ENCODE measurements at places on chromosomes 3 and 15.

- DNase-seq = no peak
Observed at GRCh38 chr15:81819924-81820635, 225.7 kb downstream of the MEX3B start.

DNA sequence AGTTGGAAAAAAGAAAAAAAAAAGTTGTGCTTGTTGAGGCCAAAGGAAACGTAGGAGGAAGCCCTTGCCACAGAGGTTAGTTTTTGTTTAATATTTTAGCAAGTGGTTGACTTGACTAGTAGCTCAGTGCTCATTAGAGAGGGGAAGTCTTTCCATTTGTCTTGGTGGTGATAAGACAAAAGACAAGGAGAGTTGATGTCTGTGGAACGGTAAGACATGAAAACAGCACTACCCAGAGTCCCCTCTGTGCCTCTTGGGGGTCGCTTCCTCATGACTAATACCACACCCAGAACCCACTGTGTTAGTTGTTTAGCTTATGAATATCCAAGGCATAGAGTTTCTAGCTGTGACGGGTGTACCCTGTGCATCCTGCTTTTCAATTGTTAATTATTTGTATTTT, 211.4 kb downstream of the ITPR1 start:
- DNase-seq = no peak

DNA sequence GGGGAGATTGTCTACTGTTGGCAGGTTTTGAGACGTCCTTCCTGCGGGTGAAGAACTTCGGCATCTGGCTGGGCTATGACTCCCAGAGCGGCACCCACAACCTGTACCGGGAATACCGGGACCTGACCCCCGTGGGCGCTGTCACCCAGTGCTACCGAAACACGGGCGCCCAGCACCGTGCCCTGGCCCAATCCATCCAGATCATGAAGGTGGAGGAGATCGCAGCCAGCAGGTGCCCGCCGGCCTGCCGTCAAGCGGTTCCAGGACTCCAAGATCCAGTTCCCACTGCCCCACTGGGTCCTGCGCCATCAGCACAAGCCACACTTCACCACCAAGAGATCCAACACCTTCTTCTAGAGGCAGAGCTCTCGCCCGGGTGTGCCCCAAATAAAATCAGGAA, 194.9 kb upstream of the EPHA6 start:
- DNase-seq = no peak

DNA sequence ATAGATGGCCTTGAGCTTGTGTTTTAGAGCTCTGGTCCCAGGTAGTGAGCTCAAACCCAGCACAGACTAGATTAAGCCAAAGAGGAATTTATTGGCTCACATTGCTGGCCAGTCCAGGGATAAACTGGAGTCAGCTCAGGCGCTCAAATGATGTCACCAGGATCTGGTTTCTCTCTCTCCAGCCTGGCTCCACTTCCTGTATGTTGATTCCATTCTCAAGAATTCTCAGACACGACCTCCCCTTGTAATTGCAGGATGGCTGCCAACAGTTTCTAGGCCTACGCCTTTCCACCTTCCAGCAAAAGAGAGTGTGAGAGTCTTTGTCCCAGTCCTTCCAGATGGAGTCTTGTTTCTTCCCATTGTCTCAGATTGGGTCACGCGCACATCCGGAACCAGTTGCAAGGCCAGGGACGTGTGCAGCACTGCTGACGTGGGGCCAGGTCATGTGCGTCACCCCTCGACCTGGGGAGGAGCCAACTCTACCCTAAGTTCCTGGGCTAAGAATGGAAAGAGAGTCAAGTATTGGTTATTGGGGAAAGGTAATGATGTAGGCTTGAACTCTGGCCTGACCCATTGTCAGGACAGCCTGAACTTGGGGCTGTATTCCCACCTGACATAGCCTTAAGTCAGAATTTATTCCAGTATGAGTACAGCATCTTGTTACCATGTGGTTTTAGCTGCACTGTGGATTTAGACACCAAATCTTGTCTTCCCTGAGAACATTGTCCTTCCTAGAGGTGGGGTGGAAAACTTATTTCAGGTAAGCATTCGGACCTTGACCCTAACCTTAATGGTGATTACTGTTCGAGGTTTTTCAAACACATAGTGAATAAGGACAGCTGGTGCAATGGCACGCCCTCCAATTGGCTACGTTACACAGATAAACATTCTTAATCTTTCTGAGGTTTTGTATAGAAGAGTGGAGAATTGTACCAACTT, 31.6 kb downstream of the CACNA1D start:
- DNase-seq = no peak

- DNase-seq = no peak
Observed at GRCh38 chr15:72786676-72787345, 3.3 kb upstream of the ADPGK start.

- DNase-seq = no peak
Observed at GRCh38 chr3:35929158-35929557, 289.8 kb downstream of the ARPP21 start.

DNA sequence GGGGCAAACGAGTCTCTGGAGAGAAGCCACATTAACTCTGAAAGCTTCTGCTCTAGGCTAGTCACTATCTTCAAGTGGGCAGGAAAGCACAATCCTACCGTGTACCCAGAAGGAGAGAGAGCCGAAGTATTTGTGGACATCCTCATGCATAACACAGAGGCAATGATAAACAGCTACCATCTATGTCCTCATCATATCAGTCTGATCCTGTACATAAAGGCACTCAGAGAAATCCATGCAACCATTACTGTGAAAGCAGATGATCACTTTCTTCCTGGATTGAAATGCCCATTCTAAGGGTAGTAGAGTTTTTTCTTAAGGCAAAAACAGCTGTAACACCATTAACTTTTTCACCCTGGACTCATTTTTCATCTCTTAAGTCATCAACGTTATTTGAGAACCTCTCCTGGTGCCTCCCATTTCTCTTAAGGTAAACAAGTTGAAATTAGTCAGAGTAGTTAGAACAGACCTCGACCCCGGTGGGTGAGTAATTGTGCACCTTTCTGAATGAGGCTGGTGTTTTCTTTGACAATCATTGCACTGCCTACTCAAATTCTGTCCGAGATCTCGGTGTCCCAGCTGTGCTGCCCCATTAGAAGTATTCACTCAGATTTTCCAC, 327.4 kb downstream of the SHQ1 start:
- DNase-seq = no peak

DNA sequence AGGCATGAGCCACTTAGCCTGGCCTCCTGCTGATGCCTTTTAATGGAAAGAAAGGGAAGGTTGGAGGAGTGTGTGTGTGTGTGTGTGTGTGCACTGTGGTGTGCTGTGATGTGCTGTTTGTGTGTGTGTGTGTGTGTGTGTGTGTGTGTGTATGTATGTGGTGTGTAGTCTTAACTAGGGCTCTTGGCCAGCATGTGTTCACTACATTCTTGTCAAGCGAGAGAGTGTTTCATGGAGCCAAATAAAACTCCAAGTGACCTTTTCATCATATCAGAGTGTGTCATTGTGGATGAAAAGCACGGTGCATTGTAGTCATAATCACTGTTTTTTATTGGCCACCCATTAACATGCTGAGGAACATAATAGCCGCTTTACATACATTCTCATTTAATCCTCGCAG, 30.8 kb upstream of the BHLHE40 start:
- no peak for DNase-seq

- no peak for DNase-seq
Observed at GRCh38 chr3:101629219-101629618, 47.7 kb downstream of the ZBTB11 start.

DNA sequence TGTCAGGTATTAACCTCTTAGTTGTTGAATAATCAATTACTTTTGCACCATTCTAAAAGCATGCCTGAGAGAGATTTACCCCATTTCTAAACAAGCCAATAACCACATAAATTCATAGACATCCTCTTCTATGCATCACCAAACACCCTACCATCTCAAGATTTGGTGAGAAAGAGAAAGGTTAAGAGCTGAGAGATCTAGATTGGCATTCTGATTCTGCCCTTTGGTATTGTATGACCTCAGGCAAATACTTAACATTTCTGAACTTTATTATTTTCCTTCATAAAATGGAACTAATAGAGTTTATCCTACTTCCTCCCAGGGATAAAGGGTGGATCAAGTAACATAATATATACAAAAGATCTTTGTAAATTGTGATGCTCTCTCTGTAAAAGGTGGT, 146.5 kb upstream of the MME start:
- no peak for DNase-seq

DNA sequence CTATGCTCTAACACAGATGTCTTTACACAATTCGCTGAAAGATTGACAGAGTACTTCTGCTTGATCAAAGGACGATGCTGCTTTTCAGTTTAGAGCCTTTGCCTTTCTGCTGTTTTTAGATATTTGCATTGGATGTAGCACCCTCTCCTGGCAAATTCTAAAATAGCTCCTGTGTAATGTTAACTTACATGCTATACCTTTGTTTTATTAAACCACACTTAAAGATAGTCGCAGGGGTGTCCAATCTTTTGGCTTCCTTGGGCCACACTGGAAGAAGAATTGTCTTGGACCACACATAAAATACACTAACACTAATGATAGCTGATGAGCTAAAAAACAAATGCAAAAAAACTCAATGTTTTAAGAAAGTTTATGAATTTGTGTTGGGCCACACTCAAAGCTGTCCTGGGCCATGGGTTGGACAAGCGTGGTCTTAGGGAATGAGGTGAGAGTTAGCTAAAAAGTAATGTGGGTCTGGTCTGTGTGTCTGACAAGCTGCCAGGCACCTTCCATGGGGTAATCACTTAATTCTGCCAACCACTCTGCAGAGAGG, 62.9 kb downstream of the ATG7 start:
- DNase-seq = no peak

DNA sequence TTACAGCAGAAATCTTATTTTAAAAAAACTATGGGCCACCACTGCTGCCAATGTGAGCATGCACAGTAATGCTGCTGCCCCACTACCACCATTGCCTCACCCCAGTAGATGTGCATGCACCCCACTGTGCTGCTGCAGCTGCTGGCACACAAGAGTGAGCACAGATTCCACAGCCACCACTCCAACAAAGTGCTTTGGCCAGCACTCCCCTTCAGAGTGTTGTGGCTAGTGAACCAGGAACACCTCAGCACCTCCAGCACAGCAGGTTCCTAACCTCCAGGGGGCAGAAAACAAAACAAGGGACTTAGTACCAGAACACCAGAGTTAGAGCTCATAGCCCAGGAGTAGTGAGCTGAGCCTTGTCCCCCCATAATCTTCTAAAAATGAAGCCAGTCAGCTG, 629.6 kb downstream of the PYDC2 start:
- no peak for DNase-seq

DNA sequence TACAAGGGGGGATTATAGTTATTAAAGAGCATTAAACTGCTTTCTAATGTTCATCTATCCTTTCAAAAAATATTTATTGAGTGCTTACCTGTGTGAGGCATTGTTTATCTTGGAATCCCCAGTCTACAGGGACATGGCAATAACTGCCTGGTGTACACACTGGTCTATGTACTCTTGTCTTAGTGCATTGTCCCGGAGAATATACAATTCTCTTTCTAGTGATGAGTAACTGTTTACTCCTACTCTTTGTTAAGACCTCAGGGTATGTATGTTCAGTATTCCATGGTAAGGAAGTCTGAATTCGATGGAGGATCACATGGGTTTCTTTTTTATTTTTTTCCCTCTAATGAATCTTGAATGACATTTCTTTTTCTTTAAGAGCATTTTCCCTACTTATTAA, 772.4 kb upstream of the NR2F2 start:
- no peak for DNase-seq

DNA sequence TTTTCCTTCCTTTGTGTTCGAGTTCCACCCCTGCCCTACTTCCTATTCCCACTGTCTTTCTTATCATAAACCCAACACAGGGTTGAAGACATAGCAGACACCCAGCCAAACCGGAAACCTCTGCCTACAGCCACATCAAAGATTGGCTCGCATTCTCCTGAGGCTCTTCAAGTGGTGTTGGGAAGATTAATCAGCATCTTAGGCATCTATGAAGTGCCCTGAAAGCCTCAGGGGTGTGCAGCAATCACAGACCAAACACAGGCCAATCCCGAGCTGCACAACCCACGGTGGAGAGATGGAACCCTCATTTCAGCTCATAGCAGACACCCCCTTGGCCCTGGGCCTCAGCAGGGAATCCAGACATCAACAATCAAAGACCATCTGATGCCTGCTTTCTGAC, 255.9 kb downstream of the XXYLT1 start:
- DNase-seq = no peak

- DNase-seq = peak; percentile 48
Observed at GRCh38 chr3:126136428-126137220, 43.8 kb downstream of the ALDH1L1 start.

GRCh38 chr15:98720577-98721565, 72.5 kb downstream of the IGF1R start:
- DNase-seq = no peak

GRCh38 chr3:18122264-18122663, 302.9 kb downstream of the SATB1 start:
- DNase-seq = no peak

GRCh38 chr3:133987948-133988484, 41.7 kb downstream of the SLCO2A1 start:
- DNase-seq = no peak

GRCh38 chr3:66396888-66397287, 103.9 kb downstream of the LRIG1 start:
- peak; percentile 49 for DNase-seq

DNA sequence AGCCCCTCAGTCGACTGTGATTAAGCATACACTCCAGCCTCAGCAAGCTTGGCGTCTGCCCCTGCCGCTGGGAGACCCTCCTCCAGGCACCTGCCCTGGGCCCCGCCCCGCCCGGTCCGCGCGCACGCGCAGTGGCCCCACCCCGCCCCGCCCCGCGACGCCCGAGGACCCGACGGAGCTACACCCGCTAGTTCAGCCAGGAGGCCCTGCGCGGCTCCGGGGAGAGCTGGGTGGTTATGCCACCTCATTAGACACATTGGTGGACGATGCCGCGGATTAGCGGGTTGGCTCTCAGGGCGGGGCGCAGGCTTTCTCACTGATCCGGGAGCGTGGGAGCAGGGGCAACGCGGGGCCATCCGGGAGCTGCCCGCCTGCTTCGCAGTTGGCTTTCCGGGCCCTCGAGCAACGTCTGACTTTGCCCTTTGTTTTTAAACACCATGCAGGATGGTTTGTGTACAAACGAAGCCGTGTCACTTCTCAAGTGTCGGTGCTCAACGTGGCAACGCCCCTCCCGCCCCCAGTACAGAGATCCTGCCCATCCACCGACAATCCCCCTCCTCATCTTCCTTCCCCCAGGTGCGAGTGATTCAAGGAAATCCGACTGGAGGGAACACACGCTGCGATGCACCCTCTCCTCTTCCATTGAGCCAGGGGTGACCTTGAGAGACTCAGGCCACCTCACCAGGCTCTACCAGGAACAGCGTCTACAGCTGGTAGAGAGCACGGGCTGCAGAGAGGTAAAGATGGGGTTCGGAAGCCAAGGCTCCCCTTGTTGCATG, 109.3 kb downstream of the SHQ1 start:
- DNase-seq = no peak

DNA sequence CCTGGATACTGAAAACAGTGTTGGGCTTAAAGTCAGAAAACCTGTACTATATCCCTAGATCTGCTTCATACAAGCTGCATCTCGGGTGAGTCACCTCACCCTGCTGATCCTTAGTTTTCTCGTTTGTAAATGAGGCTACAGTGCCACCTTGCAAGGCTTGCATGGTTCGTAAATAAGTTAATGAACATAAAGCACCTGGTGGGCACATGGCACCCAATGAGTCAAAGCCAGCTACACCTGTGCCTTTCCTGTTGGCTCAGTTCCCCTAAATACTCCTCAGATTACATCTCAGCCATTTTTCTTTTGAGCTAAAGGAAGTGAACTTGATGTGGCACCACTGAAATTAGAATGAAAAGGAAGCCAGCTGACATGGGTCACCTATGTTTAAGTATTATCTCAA, 26.5 kb downstream of the RTP1 start:
- DNase-seq = no peak

GRCh38 chr15:96448923-96449322, 118.4 kb downstream of the NR2F2 start:
- DNase-seq = no peak

GRCh38 chr3:195908694-195909581, 587 bp upstream of the TNK2 start:
- no peak for DNase-seq
